ENCODE measurements at places on chromosomes 12 and 14. TPM values are rescaled to one million over a fixed set of nuclear protein-coding genes. Genes with fewer than 3 reads are reported as not detected.

GRCh38 chr12:101828463-101829196 lies 2.1 kb downstream of the GNPTAB start:
- no peak overlapping the region for H3K4me3 ChIP-seq
- peaks cover 8% of the 10 kb centered on the region for H3K4me1 ChIP-seq
- no peak for DNase-seq
- H3K27me3 ChIP-seq = no peaks in the 10 kb centered on the region
- H3K27ac ChIP-seq = no peak overlapping the region

GRCh38 chr14:101187816-101188570 lies 284.5 kb upstream of the RTL1 start:
- H3K27ac ChIP-seq = no peak overlapping the region
- DNase-seq = no peak
- H3K27me3 ChIP-seq = no peaks in the 10 kb centered on the region
- H3K4me3 ChIP-seq = no peak overlapping the region

DNA sequence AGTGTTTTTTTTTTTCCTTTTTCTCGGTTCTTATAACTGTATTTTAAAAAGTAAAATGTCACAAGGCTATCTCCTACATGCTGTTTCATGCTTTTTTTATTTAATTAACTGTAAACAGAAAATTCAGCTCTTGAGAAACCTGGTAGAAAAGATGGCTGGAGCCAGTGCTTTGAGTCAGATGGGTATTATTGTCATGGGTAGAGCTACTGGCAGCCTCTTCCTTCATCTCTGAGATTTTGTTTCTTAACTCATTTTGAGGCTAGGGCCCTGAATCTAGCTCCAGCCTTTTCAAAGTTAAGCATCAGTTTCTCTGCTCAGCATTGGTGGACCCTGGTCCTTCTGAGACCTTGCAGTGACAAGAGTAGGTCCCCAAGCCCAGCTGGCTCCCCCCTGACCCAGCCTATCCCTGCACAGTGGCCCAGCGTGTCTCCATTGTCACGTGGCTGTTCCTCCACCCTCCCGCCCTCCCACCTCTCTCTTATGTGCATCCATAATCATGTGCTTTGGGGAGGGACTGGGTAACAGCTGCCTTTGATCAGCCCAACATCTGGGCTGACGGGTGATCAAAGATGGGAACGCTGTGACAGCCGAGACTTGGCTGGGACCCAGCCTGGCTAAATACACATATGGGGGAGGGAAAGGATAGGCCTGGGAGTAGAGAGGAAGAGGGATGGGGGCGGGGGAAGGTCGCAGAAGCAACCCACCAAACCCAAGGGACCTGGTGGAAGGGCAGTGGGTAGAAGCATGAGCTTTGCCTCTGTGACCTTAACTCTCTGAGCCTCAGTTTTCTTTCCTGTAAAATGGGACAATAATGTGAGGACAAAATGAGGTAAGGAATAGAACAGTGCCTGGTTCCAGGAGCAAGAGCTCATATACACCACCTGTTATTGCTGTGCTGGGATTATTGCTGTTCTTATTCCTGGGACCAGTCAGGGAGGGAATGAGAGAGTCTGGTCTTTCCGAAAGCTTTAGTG lies 24.4 kb upstream of the RBM19 start:
- H3K36me3 ChIP-seq = no peaks in the 10 kb centered on the region
- H3K27ac ChIP-seq = no peak overlapping the region
- H3K4me1 ChIP-seq = no peaks in the 10 kb centered on the region
- H3K27me3 ChIP-seq = no peaks in the 10 kb centered on the region
- H3K4me3 ChIP-seq = no peak overlapping the region

GRCh38 chr12:76303989-76304460 lies 44.2 kb downstream of the BBS10 start:
- no peaks in the 10 kb centered on the region for H3K27me3 ChIP-seq
- no peaks in the 10 kb centered on the region for H3K36me3 ChIP-seq
- DNase-seq = no peak
- no peak overlapping the region for H3K4me3 ChIP-seq
- no peaks in the 10 kb centered on the region for H3K4me1 ChIP-seq
- H3K27ac ChIP-seq = no peak overlapping the region

The SLC6A13 gene
- not detected for total RNA-seq

The RPL10L gene
- total RNA-seq = not detected

The HOXC5 gene
- total RNA-seq = not detected

The KIF26A gene
- 42.3 TPM for total RNA-seq

All from H1 (cell line).